ENCODE measurements at places on chromosomes 7 and 10. TPM values are rescaled to one million over a fixed set of nuclear protein-coding genes. Genes with fewer than 3 reads are reported as not detected.

- H3K27me3 ChIP-seq: no peaks in the 10 kb centered on the region
- no peak overlapping the region for H3K27ac ChIP-seq
These were observed 505.3 kb downstream of the SORCS3 start for GRCh38 chr10:105146436-105146835.

- H3K27me3 ChIP-seq: no peaks in the 10 kb centered on the region
- H3K27ac ChIP-seq: no peak overlapping the region
- no peaks in the 10 kb centered on the region for H3K4me1 ChIP-seq
- H3K4me3 ChIP-seq: no peak overlapping the region
- H3K36me3 ChIP-seq: no peaks in the 10 kb centered on the region
These were observed 34.0 kb downstream of the MYO1G start for GRCh38 chr7:44944821-44945220.

The PTF1A gene
- total RNA-seq: not detected

The VAX1 gene
- total RNA-seq: not detected
